ENCODE measurements at places on chromosomes 1 and 21. TPM values are rescaled to one million over a fixed set of nuclear protein-coding genes. Genes with fewer than 3 reads are reported as not detected.

Gene ILF2
- 258 TPM for total RNA-seq

Gene KLF17
- not detected for total RNA-seq

Gene PYGO2
- total RNA-seq = 20.4 TPM

Gene INTS11
- total RNA-seq = 66.5 TPM

Gene OR2T8
- not detected for total RNA-seq

Gene ACTN2
- 1.6 TPM for total RNA-seq

Gene CFAP74
- not detected for total RNA-seq

Gene OR2W3
- total RNA-seq = not detected

Gene CLDN17
- not detected for total RNA-seq
